Activated CD4-positive, alpha-beta T cell treated with anti-CD3 and anti-CD28 coated beads, Interleukin-2, amount 50 U/mL, for 48 hours (primary cell): ENCODE measurements at places on chromosomes 13 and 19.
A peak's percentile ranks its signal among the peaks of the same experiment; 100 is the strongest.

GRCh38 chr13:106407338-106407737 lies 128.1 kb downstream of the EFNB2 start:
- no peak for DNase-seq

- DNase-seq: no peak
Measured at GRCh38 chr13:26508885-26509284, 48.6 kb upstream of the WASF3 start.

DNA sequence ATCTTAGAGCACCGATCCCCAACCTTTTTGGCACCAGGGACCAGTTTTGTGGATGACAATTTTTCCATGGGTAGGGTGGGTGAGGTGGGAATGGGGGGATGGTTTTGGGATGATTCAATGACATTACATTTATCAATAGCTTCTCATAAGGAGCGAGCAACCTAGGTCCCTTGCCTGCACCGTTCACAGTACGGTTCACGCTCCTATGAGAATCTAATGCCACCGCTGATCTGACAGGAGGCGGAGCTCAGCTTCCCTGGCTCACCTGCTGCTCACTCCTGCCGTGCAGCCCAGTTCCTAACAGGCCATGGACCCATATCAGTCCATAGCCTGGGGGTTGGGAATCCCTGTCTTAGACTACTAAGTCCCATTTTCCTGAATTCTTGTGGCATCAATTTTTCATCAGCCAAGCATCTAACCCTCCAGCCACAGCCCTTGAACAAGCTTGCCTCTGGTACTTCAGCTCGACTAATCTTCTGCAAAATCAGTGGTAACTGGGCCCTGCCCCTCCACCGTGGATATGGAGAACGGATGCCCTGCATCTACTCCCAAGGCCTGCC lies 37.0 kb upstream of the MAP3K10 start:
- no peak for DNase-seq

GRCh38 chr13:98445340-98446233 lies 131.3 kb downstream of the STK24 start:
- DNase-seq: peak; percentile 80

DNA sequence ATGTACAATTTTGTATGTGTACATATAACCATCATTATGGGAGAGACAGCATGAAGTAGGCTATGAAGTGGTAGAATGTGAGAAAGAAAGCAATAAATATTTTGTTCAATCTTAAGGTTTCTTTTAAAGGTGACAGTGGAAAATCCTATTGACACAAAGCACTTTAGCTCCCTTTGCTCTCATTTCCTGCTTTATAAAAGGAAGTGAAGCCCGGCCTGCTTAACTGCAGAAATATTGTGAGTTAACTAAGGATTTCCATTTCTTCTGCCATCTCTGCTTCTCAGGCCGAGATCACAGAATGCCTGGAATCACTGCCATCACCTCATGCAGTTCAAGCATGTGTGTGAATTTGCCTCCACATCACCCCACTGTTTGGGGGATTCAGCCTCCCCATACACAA lies 83.5 kb downstream of the FRY start:
- DNase-seq: no peak

GRCh38 chr13:62931853-62932252 lies 1516.2 kb upstream of the PCDH20 start:
- no peak for DNase-seq

- no peak for DNase-seq
Measured at GRCh38 chr13:110853235-110853721, 61.6 kb downstream of the ANKRD10 start.

DNA sequence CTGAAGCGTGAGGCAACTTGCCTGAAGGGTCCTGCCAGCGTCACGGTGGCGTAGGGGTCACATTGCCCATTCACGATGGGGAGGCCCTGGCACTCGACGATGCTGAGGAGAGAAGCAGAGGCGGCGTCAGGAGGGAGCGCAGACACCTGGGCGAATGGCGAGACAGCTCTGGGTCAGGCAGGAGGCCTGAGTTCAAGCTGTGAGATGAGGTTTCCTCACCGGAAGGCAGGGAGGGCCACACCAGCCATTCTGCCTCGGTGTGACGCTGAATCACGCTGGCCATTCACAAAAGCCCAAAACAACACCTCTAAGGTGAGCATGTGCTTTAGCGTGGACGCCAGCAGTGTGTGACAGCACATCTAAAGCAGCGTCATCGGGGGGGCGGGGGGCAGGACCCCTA lies 54.0 kb upstream of the C13orf46 start:
- no peak for DNase-seq

GRCh38 chr13:73599232-73600128 lies 534.7 kb downstream of the KLF12 start:
- DNase-seq: no peak

- peak; percentile 30 for DNase-seq
Measured at GRCh38 chr19:17681505-17682125, 6.5 kb downstream of the UNC13A start.

DNA sequence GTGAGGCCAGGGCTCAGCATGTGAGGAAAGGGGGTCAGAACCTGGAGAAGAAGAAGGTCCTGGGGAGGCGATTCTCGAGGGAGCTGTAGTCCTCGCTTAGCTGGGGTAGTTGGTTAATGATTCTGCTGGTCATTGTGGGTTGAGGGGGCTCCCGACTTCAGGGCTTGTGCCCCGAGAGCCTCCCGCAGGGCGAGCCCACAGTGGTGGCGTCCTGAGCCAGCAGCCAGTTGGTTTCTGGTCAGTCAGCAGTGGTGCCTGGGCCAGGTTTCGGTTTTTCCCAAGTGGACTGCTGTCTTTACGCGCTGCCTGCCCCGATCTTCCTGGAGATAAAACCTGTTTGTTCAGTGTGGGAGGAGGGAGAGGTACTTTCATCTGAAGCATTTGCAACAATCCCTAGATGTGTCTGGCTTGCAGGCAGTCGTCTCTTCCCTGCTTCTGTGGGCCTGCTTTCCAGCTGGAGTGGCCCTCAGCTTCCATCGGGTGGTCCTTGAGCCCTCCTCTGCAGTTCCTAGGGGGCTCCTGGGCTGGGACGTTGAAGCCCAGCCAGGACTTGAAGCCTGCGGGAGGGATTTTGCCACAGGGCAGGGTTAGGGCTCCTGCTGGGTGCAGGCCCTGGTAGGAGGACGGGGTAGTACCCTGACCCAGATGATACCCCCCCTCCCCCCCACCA lies 3.2 kb downstream of the PTBP1 start:
- no peak for DNase-seq

GRCh38 chr19:37988758-37989635 lies 82.0 kb downstream of the SIPA1L3 start:
- DNase-seq: no peak

- no peak for DNase-seq
Measured at GRCh38 chr13:58547419-58547818, 915.9 kb downstream of the PCDH17 start.

DNA sequence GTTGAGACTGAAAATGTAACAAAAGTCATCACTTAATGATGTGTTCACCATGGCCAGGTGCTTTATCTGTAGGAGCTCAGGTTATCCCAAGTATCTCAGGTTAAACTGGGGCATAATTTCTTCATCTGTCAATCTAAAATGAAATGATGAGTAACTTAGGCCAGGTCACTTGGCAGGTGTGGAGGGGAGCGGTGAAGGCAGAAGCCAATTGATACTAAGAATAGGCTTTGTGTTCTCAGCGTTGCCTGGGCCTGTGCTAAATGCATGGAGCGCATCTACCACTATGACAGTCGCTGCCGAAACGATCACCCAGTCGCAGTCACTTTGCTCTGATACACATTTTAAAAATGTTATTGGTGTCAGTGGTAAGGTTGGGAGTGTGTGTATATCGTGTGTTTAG lies 91.6 kb downstream of the FGF9 start:
- DNase-seq: no peak

DNA sequence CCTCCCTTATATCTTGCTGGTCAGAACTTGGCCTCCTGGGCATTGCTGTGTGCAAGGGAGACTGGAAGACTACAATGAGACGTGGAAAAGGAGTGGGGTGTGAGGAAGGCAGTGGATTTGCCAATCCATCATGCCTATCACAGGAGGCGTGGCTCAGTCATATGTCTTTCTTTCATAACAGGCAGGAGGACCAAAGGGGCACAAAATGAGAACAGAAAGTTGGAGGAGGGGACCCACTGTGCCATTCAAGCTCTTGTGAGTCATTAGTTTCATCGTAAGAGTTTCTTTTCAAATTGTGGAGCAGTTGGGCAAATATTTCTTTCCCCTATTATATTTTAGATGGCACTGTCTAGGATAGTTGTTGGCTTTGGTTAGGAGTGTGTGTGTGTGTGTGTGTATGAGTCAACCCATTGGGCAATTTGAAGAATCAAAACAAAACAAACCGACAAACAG lies 471.5 kb downstream of the TSHZ3 start:
- DNase-seq: no peak

DNA sequence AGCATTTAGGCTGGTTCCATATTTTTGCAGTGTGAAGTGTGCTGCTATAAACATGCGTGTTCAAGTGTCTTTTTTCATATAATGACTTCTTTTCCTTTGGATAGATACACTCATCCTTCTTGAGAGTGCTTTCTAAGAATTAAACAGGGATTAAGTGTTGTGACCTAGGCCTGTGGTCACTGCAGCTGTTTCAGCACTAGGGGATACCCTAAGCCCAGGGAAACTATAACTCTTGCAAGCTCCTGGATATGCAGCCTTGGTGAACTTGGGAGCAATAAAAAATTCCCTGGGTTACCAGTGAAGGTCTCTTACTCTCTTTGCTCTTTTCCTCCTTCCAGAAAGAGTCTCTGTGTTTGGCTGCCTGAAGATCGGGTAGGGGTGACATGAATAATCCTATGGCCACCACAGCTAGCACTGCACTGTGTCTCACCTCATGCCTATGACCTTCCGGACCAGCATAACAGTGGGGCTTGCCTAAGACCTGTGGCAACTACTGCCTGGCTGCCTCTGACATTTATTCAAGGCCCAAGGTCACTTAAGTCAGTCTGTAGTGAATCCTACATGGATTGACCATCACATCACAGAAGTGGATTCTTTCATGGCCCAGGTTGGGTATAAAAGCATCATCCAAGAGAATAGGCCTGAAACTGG lies 799.7 kb downstream of the DACH1 start:
- DNase-seq: no peak

DNA sequence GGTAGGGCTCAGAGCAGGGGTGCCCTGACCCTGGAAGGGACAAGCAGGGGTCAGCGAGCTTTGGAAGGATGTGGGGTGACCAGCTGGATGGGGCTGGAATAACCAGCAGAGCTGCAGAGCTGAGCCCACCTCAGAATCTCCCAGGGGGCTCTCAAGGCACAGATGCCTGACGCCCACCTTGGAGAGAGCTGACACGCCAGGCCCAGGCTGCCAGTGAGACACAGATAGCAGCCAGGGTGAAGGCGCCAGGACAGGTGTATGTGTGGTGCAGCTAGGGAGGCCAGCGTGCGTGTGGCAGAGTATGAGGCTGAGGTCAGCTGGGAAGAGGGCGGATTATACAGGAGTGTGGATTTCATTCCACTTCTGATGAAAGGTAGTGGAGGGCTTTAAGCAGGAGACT lies 8.9 kb downstream of the AP1M1 start:
- no peak for DNase-seq

GRCh38 chr13:59877933-59878332 lies 285.8 kb downstream of the DIAPH3 start:
- no peak for DNase-seq

GRCh38 chr13:110949628-110950027 lies 34.8 kb upstream of the ANKRD10 start:
- no peak for DNase-seq

- peak; percentile 42 for DNase-seq
Measured at GRCh38 chr13:29849071-29849631, 1.3 kb downstream of the UBL3 start.

DNA sequence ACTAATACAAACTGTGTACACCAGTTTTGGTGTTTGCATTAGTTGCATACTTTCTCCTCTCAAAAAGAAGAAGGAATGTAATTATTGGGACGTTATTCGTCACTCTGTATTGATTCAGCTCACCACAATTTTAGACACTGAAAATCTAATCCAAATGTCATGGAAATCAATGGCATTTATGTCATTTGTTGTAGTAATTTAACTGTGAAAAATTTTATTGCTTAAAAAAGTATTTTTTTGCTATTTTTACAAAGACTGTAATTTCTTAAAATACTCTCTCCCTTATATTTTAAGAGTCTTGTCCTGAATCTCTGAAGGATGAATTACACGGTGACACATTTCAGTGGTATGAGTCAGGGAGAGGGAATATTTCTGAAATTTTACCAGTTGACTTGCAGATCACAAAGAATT lies 2117.6 kb downstream of the PCDH9 start:
- DNase-seq: no peak

DNA sequence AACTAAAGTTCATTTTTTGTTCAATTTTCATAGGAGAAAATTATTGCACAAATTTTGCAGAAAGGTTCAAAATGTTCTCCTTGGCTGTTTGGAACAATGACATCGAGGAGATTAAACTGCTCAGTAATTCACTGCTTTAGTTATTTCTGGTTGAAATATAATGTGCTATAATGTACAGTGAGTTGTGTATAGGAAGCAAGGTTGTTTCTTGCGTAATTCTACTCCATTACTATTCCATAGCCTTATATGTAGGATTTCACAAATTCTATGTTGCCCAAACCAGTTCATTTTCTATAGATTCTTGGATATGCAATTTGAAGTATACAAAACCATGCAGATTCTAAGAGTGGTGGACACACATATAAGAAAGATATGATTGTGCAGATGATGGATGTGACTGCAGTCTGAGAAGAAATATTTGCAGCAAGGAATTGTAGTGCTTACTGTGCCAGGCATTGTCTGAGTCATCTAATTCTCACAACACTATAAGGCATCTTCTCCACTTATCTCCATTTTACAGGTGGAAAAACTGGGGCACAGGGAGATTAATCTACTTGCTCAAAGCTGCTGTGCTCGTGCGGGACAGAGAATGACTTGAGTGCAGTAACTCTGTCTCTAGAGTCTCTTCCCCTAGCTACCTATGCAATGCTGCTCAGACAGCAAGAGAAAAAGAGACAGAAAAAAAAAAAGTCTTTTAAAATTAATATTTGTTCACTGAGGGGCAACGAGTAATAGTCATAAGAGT lies 515.5 kb downstream of the MYO16 start:
- DNase-seq: no peak

DNA sequence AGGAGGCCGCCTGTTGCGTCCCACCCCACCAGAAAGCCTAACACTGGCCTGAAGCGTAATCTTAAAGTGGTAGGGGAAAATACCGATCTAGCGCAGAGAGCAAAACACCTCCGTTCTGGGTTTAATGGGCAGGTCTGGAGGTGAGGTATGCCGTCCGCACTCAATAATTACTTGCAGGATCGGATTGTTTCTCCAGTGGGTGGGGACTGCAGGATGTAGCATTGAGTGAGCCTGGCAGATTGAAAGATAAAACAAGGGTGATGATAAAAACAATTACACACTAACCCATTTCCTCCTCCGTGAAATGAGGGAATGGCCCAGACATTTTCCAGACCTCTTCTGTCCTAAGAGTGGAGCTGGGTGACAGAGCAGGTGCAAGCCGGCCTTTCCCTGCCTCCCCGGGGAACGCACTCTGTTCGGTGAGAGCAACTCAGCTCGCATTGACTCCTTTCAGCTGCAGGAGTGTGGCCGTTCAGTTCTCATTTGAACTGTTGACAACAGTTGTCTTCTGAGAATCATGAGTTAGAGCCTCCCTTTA lies 110.2 kb upstream of the DOCK9 start:
- DNase-seq: peak; percentile 26

GRCh38 chr19:54392105-54392504 lies 23.2 kb upstream of the TTYH1 start:
- no peak for DNase-seq
